ENCODE measurements at places on chromosomes 1 and 21.

DNA sequence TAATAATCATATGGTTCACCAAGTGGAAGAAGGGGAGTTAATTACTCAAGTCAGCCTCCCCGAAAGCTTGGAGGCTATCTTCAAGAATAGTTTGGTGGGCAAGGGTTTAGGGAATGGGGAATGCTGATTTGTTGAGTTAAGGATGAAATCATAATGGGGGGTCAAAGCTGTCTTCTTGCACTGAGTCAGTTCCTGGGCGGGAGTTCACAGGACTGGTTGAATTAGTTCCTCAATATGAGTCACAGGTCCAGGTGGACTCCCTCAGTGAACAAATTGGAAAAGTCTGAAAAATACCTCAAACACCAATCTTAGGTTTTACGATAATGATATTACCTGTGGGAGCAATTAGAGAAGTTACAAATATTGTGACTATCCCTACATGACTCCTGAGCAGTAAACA lies 115.2 kb upstream of the COA6 start:
- DNase-seq, result no peak

GRCh38 chr1:101275672-101276071 lies 38.9 kb downstream of the S1PR1 start:
- DNase-seq, result no peak

DNA sequence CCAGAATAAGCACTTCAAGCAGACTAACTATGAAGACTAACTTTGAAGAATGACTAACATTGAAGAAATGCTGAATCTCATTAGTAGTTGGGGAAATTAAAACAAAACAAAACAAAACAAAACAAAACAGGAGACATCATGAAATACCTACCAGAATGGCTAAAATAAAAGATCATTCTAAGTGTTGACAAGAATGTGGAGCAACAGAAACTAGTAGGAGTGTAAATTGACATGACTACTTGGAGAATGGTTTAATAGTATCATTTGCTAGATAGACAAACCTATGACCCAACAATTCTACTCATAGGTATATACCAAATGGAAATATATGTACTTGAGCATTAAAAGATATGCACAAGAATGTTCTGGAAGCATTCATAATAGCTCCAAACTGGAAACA lies 18.9 kb upstream of the ZFP69B start:
- DNase-seq, result no peak

- no peak for DNase-seq
Measured at GRCh38 chr21:16002874-16003466, 273.2 kb downstream of the USP25 start.

- no peak for DNase-seq
Measured at GRCh38 chr1:24995140-24995539, 65.1 kb upstream of the RUNX3 start.

DNA sequence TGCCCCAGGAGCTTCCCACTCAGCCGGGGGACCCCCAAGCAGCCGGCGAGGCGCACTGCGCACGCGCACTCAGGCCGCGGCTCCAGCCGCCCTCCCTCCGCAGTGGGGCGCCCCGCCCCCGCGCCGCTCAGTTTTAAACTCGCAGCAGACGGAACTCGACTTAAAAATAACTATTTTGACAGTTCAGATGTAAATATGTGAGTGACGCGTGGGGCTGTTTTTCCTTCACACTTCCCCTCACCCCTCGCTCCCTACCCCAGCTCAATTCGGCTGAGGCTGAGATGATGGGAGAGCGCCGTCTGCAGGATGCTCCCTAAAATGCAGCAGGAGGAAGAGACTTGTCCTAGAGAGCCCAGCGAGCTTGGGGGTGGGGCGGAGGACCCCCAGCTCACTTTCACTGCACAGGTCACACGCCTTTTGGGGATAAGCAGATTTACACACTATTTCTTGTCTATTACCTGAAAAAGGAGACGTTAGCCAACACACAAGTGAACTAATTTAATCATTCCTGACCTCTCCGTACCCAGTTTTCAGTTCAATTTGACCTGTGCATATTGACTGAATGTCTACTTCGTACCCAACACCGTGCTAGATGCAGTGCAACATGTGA lies 8.9 kb upstream of the LEMD1 start:
- DNase-seq, result peak; percentile 23

DNA sequence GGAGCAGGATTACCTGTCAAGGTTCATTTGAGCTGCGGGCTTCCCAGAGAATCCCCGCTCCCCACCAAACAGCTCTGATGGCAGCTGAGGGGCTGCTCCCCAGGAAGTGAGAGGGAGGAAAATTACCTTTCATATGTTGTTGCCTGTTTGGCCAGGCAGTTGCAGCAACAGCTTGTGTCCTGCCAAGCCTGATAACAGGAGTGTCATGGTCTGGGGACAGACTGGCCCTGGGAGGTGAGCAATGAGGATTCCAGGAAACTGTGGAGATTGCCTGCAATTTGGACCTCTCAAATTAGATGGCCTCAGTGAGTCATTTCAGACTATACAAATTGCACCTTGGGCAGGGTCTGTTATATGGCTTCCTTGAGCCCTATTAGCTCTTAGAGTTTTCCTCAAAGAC lies 189.3 kb downstream of the PTPRU start:
- no peak for DNase-seq

GRCh38 chr1:21930080-21930571 lies 7.0 kb downstream of the HSPG2 start:
- DNase-seq, result no peak

- DNase-seq, result no peak
Measured at GRCh38 chr1:178934546-178934945, 63.7 kb upstream of the ANGPTL1 start.

Data from NCI-H1105 treated with DMSO at 0.1 percent for 48 hours (cell line).